NCI-H187 treated with DMSO at 0.1 percent for 48 hours (cell line): ENCODE measurements at places on chromosomes 3 and 15.

GRCh38 chr15:22839046-22839695, 705 bp downstream of the NIPA2 start:
- DNase-seq = no peak

GRCh38 chr15:68154923-68155559, 50.1 kb downstream of the CALML4 start:
- DNase-seq = no peak

- DNase-seq = no peak
Observed at GRCh38 chr3:139227165-139227564, 116.7 kb upstream of the MRPS22 start.

DNA sequence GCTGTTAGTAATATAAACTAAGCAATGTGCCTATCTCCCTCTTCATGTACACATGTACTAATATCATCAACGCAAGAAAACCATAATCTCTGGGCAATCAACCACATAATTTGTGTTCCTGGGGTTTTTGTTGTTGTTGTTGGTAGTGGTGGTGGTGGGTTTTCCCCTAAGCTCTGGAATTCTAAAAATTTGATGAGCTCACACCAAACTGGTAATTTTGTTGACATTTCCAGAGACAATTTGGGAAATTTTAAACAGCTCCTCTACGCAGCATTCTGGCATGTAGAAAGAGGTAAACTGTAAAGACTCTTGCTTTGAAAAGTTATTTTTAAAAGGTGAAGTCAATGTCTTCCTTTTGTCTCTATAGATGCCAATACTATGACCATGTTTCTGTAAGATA, 126.7 kb downstream of the IGSF11 start:
- no peak for DNase-seq

- DNase-seq = no peak
Observed at GRCh38 chr3:182078316-182078715, 366.6 kb downstream of the SOX2 start.

DNA sequence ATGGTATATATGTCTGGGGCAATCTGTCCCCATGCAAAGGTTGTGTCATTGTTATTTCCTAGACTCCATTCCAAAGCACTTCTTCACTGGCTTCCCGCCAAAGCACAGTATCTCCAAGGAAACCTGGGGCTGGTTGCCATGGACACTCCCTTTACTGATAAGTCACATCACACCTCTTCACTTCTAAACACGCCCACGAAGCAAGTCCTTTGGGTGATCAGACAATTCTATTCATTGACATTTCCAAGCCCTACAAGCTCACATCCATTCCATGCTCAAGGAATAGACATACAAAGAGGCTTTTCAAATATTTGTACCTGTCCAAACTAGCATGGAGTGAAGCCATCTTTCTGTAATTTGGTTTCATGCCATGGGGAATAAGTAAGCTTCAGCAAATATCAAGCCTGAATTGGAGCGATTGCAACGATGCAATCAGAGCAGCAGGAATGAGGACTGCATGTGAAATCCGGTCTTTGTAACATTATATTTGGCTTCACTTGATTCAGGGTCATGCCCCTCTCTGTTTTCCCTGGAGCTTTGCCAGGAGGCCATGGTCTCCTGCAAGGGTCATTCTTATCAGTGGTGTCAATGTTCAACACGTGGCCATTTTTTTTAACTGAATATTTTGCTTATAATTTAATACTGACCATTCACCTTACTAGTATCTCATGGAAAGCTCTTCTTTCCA, 201.6 kb upstream of the TMC3 start:
- DNase-seq = peak; percentile 14

- no peak for DNase-seq
Observed at GRCh38 chr3:155712008-155712407, 32.9 kb downstream of the PLCH1 start.

DNA sequence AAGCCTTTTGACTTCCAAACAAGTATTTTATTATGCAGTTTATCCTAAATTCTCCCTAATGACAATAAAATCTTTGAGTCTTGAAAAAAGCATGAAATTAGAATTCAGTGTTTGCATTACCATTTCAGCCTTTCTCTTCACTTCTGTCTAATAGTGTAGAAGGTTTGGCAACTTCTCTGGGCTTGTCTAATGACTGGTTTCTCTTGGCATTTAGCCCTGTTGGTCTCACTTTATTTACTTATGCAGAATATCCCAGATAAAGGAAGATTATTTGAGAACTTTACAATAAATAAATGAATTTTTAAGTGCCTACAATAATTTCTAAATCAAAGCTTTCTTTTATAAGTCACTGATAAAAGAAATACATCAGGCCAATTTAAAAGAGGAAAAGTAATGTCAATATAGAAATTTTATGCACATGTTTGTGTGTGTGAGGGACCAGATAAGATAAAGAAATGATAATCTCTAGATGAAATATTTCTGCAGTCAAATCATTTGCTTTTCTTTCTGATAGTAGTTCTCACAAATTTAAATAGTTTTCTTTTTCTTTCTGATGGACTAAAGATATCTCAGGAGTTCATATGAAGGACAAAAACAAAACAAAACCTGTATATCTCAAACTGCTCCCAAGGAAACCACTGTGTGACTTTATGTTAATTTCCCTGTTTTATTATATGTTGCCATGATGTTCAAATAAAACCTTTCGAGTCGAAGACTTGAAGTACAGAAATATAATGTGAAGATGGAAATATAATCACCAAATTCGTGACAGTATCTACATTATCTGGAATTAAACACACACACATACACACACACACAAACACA, 533.1 kb upstream of the CBLB start:
- DNase-seq = no peak

DNA sequence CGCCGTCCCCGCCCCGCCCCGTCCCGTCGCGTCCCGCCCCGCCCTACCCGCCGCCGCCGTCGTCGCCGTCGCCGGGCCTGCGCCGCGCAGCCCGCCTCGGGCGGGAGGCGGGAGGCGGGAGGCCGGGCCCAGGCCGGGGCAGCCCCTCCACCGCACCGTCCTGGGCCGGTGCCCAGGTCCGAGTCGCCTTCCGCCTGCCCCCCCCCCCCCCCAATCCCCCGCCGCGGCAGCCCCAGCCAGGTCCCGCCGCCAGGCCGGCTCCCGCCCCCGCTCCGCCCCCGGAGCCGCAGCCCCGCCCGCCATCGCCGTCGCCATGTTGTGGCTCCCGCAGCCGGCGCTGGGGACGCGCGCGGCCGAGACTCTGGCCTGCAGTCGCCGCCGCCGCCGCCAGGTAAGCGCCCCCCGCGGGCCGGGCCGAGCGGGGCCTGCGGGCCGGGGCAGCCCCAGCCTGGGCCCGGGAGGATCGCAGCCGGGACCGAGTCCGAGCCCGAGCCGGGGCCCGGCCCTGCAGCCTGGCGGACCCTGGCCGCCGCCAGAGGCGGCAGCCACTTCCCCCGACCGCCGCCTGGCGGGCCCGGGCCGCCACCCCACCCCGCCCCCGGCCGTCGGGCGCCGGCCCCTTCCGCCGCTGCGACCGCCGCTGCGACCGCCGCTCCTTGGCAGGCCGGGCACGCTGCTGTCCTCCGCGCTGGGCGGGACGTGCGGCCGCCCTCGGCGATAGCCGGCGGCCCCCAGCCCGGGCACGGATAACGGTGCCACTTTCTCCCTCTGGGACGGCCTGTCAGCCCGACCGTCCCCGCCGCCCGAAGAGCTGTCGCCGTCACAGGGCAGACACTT, at the start of gene ZNF592:
Gene ZNF592, plus strand, starts transcription at position 319 of the 837 bp plus-strand sequence. CDS start 34,084 bp downstream, outside the sequence.
- no peak for DNase-seq

- DNase-seq = no peak
Observed at GRCh38 chr3:39479701-39480414, 12.4 kb downstream of the MOBP start.

DNA sequence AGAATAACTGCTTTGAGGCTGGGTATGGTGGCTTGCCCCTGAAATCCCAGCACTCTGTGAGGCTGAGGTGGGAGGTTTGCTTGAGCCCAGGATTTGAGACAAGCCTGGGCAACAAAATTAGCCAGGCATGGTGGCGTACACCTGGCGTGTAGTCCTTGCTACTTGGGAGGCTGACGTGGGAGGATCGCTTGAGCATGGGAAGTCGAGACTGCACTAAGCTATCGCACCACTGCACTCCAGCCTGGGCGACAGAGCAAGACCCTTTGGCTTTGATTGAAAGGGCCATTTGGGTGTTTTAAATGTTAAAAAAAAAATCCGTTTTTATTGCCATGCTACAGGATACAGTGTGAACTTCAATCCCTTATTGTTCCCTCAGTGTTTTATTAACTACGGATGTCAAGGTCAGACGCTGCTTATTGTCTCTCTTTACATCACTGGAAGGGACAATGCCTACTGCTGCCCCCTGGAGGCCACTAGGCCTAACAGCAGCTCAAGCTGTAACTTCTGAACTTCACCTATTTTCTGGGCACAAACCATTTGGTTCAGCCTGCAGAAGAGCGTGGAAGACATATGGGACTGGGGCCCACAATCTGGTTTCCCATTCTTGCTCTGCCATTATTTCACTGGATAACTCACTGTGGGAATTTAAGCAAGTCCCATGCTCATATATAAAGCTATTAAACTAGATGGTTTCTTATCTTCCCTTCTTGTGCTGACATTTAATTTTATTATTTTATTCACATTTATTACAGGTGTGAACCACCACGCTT, 15.3 kb upstream of the IREB2 start:
- DNase-seq = no peak

- no peak for DNase-seq
Observed at GRCh38 chr3:25662736-25663320, 1.9 kb downstream of the TOP2B start.

GRCh38 chr3:185325946-185326791, 36.8 kb upstream of the MAP3K13 start:
- DNase-seq = no peak

DNA sequence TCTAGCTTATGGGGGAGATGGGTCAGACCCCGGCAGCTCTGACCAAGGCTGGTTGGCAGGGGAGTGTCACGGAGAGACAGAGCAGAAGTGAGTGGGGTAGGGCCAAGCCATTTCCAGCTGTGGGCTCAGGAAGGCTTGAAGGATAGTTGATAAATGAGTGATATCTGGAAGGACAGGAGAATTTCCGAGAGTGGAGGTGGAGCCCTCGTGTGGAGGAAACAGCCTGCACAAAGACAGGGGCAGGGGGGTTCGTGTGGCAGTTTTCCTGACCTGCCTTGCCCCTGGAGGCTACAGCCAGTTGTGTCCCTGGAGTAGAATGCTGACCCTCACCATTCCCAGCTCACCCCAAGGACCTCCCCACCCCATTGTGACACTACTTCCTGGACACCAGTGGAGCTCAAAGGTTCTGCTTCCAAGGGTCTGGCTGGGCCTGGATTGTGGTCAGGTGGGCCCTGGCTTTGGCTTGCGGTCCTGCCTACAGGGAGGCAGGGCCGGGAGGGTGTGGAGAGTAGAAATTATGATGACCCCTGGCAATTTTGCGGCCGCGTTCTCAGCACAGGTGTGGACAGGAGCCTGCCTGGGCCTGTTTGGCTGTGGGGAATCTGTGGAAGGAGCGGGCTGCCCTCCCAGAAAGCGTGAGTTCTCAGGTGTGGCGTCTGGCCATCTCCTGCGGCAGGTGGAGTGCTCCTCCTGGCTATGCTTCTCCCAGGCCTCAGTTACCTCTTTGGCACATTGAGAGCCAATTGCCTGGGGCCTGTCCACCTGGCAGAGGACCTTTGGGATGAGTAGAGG, at the start of gene SLC22A14:
Gene SLC22A14, plus strand, starts transcription at position 400 of the 792 bp plus-strand sequence. CDS start 23,733 bp downstream, outside the sequence.
- DNase-seq = no peak

DNA sequence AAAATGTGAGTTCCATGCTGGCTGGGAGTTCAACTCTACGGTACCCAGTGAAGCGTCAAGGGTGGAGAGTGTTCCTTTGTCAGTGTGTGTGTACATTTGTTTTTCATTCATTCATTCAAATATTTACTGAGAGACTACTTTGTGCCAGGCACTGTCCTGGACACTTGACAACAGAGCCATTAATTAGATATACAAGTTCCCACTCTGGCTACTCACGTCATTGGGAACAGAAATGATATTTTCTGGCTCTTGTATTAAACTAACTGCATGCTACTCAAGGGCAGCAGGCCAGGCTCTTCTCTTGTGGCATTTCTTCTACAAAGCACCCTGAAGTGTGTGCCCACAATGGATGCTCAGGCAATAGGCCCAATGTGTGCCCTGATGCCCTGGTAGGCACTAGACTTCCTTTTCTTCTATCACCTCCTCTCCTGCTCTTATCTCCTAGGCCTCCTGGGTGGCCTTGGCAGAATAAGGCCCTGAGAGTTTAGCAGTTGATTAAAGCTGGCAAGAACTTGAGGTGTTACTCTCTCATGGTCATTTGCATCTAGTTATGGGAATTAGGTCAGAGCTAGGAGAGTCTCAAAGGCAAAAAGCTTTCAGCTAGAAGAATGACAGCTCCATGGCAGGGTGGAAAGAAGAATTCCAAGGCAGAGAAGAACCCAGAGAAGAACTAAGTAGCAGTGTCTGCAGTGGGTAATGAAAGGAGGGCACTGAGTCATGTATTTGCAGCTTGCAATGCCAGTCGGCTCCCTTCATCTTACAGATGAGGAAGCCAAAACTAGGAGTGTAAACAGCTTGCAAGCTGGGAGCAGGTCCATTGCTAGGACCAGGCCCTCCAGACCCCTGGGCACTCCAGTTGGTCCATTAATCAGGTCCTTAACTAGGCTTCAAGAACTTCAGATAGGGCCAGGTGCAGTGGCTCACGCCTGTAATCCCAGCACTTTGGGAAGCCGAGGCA, 14.0 kb upstream of the SMAD3 start:
- DNase-seq = no peak
